ENCODE measurements at places on chromosomes 6 and 20.

DNA sequence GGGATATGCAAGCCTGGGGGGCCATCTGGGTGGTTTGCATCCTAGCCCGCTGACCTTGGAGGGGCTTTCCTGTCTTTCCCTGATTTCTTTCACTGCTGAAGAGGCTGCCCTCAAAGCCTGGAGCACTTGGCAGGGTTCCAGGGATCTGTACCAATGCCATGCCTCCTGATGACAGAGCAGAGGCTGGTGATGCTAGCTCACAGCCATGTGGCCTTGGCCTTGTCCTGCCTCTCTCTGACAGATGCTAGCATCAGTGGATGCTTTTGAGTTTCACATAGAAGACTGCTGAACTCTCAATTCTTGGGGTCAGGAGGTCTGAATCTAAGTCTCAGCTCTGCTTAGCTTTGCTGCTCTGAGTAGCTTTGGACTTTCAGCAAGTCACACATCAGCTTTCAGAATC lies 21.9 kb upstream of the RREB1 start:
- no peak for DNase-seq

DNA sequence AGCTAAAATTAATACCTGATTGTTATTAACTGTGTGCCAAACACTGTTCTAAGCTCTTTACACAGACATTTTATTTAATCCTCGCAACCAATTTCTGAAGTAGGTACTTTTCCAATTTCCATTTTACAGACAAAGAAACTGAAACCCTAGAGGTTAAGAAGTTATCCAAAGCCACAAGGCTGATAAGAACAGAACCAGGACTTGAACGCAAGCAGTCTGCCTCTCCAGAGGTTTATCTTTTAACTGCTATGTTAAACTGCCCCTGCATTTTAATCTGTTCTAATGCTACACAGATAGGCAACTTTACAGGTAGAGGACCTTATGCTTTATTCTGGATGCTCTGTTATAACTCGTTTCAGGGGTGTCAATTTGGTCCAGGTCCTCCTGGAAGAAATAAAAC lies 118.2 kb downstream of the SLC16A10 start:
- no peak for DNase-seq

- DNase-seq = no peak
Measured at GRCh38 chr6:12371151-12371550, 81.0 kb downstream of the EDN1 start.

- DNase-seq = no peak
Measured at GRCh38 chr20:3935295-3935955, 46.2 kb downstream of the PANK2 start.

DNA sequence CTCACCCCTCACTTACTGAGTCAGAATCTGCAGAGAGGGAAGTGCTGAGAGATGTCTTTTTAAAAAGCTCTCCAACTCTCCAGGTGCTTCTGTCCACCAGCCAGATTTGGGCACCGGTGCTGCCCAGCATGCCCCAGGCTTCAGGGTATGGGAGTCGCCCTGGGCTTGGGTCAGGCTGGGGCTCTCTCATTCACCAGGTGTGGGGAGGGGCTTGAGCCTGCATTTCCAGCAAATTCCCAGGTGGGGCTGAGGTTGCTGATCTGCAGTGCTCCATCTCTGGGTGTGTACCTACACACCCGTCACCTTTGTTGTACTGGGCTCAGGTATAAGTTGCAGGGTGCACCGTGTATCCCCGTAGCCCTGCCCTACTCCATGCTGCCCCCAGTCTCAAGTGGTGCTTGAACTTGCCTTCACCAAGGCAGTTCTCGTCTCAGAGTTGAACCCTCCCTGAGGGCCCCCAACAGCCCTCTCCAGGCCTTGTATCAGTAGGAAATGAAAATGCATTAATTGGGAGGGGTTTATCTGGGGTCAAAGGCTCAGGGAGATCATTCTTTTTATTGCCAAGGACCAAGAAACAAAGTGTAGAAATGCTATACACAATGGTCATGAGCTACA lies 23.5 kb downstream of the PPP1R3G start:
- no peak for DNase-seq

DNA sequence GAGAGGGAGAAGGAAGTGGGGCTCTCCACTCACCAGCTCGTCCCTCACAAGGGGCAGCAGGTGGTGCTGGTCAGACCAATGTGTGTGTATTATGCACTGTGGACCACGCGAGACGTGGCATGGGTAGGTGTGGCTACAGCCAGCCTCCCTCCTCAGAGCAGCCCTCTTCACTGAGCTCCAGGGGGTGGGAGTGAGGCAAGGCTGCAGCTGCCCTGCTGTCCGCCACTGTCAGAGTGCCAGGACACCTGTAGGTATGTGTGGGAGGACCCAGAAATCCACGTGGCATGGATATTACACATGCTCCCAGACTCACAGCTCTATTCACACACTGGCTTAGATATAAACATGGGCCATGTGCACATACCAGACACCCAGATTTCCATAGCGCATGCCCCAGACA lies 90.3 kb downstream of the VEGFA start:
- no peak for DNase-seq

Data from stimulated activated CD4-positive, alpha-beta T cell treated with anti-CD3 and anti-CD28 coated beads, Interleukin-2, amount 100 ng/mL, for 48 hours (primary cell).